Naive thymus-derived CD4-positive, alpha-beta T cell (primary cell): ENCODE measurements at places on chromosomes 4 and X. TPM values are rescaled to one million over a fixed set of nuclear protein-coding genes. Genes with fewer than 3 reads are reported as not detected.

Gene CTAG1A
- not detected in 2 replicates for total RNA-seq

GRCh38 chrX:53251307-53251706 lies 26.3 kb upstream of the KDM5C start:
- DNase-seq: no peak

DNA sequence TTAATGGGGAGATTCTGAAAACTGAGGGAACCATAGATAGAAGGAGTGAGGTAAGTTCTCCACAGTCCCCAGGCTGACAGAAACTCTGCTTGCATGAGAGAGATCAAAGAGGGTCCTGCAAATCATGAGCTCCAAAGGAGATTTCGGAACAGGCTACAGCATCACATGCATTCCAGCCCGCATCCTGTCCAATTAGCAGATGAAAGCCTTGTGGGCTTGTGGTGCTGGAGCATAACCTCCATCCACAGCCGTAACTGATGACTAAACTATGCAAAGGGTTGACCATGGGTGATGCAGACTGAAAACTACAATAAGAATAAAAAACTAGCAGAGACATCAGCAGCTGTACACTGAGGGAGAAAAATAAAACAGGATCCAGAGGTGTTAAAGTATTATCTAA lies 654.5 kb downstream of the TLL1 start:
- no peak for DNase-seq

GRCh38 chr4:83209419-83209818 lies 75.2 kb downstream of the COQ2 start:
- DNase-seq: no peak

- DNase-seq: no peak
Observed at GRCh38 chrX:2823795-2824386, 4.8 kb upstream of the GYG2 start.

Gene DOK7
- not detected in 2 replicates for total RNA-seq

DNA sequence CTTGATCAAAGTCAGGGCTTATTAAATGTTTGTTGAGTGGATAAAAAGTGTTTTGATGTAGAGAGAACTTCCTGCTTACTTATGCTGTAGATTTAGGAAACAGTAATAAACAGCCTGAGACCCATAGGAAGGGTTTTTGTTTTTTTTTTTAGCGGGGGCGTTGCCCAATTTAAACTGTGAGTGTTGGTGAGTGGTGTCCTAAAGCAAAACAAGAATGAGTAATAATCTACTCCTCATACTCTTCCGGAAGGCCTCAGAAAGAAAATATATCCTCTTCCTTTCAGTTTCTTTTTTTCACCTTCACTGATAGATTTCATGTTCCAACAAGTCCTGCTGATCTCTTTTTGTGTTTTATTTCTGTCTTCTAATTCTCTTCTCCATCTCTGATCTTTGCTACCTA lies 104.4 kb upstream of the SCML1 start:
- DNase-seq: no peak
